Mesenteric fat pad (tissue), 1 donor: ENCODE measurements at places on chromosomes 3 and 15. TPM values are rescaled to one million over a fixed set of nuclear protein-coding genes. Genes with fewer than 3 reads are reported as not detected.

GRCh38 chr3:183875411-183875810 lies 9.3 kb downstream of the PARL start:
- DNase-seq, result no peak

GRCh38 chr15:55008421-55008820 lies 188.3 kb downstream of the RSL24D1 start:
- DNase-seq, result no peak

DNA sequence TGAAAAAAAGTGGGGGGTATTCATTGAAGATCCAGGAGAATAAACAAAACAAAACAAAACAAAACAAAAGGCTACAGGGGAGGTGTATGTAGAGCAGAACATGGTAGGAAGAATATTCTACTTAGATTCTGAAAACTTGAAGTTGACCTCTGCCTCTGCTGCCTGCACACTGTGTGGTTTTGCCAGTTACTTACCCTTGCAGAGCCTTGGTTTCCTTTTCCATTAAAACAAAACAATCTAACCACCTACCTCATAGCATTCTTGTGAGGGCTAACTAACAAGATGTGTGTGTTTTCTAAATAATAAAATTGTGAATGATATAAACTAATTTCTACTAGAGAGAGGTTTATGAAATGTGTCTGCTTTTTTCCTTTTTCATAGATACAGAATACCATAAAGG lies 423.1 kb downstream of the TIGIT start:
- DNase-seq, result no peak

- DNase-seq, result no peak
Observed at GRCh38 chr3:177367788-177368187, 170.5 kb upstream of the TBL1XR1 start.

Gene FSTL1
- total RNA-seq, result 1,301 TPM

Gene ZNF639
- 33.0 TPM for total RNA-seq

Gene IMPG2
- total RNA-seq, result 0.13 TPM
